ENCODE measurements at places on chromosomes 6 and 20.

- peak; percentile 55 for DNase-seq
Observed at GRCh38 chr6:27177485-27178406, 69.8 kb upstream of the PRSS16 start.

DNA sequence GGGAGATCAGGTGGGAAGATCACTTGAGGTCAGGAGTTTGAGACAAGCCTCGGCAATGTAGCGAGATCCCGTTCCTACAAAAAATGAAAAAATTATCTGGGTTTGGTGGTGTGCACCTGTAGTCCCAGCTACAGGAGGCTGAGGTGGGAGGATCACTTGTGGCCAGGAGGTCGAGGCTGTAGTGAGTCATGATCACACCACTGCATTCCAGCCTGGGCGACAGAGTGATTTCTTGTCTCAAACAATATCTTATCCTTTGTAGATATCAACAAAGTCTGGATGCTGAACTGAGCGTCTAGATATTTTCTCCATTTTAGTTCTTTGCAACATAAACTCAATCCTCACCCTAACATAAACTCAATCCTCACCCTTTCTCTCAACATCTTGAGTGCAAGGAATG, 197.6 kb downstream of the DTNBP1 start:
- no peak for DNase-seq

DNA sequence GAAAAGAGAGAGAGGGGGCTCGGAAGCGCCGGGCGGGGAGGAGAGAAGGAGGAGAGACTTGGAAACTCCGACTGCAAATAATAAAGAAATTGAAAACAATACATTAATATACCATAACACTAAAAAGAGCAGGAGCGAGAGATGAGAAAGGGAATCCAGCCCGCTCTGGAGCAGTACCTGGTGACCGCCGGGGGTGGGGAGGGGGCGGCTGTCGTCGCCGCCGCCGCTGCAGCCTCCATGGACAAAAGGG, 338 bp downstream of the E2F3 start:
- DNase-seq: no peak

DNA sequence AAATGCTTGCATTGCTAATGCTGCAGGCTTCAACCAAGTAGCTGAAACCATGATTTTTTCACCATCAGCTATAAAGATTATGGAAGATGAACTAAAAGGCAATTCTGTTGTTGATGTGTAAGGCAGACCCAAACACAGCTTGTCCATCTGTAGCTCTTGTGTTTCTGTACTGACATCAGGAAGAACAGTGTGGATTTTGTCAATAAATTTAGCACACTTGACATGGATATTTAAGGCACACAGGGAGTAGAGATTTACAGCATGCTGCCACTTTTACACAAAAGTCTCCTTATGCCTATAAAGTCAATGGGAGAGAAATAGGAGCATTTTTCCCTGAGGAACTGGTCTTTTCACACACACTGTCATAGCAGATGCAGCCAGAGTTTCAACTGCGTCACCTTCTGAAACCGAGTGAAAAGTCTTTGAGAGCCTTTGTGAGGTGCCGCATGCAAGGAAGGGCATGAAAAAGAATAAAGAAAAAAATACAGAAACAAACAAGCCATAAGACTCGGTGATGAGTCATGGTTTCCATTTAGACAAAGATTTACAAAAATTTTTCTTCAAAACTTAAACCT, 261.4 kb upstream of the TFAP2D start:
- DNase-seq: no peak

DNA sequence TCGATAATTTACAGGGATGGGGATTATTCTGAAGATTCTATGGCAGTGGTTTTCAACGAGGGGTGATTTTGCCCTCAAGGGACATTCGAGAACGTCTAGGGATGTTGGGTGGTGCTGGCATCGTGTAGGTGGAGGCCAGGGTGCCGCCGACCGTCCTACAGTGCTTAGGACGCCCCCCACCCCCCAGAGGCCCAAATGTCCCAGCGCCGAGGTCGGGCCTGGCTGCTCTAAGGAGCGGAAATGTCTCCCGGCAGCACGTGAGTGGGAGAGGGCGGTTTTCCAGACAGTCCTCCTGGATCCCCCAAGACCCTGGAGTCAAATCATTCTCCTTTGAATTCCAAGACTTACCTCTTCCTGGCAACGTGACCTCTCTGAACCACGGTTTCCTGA, 101.9 kb downstream of the CDH4 start:
- no peak for DNase-seq

DNA sequence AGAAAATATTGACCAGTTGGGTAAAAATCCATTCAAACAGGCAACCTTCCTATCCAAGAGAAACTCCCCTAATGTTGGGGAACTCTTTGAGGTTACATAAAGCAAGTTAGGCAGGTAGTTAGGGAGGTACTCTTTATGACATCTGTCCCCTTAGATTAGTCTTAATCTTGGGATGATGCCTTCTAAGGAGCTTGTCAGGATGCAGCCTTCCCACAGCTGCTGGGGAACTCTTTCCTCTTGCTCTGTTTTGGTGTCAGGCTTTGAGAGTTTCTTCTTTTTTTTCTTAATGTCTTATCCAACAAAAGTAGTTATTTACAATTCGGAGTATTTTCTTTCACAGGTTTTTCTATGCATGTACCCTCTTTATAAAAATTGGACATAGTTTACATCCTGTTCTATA, 194.8 kb downstream of the CDKAL1 start:
- no peak for DNase-seq

GRCh38 chr6:45665859-45666258, 288.1 kb upstream of the SUPT3H start:
- DNase-seq: no peak

GRCh38 chr6:157198425-157199279, 124.7 kb downstream of the TMEM242 start:
- peak; percentile 94 for DNase-seq

DNA sequence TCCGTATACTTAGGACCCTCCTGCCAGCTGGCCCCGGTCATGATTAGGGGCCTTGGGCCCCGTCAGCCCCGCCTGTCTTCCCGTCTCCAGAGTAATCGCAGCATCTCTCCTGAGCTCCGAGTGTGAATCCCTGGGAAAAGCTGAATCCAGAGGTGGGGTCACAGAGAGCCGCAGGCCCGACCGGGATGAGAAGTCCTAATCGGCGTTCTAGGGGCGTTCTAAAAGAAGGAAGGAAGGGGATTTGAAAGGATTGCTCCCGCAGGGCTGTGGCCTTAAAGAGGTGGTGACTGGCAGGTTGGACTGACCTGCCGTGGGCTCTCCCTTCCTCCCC, 371 bp downstream of the HMGN4 start:
- DNase-seq: no peak

- no peak for DNase-seq
Observed at GRCh38 chr6:160328447-160328846, 19.7 kb upstream of the SLC22A3 start.

DNA sequence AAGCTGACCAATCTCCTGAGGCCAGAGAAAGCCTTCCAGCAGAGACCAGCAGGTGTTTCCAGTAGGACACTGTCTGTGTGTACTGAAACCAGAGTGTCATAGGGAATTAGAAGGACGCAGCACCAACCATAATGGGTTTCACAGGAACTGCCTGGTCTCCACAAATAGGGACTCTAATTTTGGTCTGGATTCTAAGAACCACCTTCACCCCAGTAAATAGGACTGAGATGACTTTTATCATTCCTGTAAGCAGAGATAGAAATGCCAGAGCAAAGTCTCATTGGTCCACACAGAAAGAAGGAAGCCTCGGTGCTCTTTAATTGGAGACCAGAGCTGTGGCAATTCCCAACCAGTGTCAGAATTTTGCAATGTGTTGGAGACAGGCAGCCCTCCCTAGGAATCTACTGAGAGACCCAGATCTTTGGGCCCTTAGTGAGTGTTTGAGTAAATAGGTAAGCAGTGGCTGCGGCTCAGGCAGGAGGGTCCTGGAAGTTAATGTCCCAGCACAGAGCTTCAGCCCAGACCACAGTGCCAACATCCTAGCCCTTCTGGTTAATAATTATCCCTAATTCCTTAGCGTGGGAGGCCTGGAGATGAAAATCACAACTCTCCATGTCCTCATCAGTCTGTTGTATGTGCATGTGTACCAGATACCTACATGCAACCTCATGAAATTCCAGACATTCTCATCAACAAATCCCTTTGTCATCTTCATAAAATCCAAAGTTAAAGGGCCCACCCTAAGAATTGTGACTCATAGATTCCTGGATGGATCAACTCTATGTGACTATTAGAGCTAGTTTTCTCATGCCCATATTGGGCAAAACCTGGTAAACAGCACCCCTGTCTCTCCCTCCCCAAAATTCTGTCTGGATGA, 81.2 kb downstream of the UNC5CL start:
- DNase-seq: no peak

- no peak for DNase-seq
Observed at GRCh38 chr6:145204301-145204700, 531.0 kb downstream of the EPM2A start.

DNA sequence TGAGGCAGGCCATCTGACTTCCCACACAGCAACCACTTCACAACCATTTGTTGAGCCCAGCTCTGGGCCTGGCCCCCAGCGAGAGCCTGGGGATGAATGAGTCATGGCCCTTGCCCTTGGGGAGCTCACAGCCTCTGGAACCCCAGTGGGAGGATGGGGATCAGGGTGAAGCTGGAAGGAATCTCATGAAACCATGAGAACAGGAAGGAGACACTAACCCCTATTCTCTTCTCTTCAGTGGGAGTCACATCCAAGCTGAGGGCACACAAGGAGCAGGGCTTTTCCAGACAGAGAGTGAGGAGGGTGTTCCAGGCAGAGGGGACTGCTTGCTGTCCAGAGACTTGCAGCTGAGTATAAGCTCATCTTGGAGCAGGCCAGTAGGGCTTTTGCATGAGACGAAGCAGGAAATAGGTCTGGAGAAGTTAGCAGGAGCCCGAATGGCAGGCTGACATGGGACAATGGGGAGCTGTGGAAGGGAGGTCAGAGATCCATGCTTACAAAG, 7.5 kb downstream of the FOXS1 start:
- no peak for DNase-seq
